Osteocyte (in vitro differentiated cells): ENCODE measurements at places on chromosomes 6 and 20. TPM values are rescaled to one million over a fixed set of nuclear protein-coding genes. Genes with fewer than 3 reads are reported as not detected.

DNA sequence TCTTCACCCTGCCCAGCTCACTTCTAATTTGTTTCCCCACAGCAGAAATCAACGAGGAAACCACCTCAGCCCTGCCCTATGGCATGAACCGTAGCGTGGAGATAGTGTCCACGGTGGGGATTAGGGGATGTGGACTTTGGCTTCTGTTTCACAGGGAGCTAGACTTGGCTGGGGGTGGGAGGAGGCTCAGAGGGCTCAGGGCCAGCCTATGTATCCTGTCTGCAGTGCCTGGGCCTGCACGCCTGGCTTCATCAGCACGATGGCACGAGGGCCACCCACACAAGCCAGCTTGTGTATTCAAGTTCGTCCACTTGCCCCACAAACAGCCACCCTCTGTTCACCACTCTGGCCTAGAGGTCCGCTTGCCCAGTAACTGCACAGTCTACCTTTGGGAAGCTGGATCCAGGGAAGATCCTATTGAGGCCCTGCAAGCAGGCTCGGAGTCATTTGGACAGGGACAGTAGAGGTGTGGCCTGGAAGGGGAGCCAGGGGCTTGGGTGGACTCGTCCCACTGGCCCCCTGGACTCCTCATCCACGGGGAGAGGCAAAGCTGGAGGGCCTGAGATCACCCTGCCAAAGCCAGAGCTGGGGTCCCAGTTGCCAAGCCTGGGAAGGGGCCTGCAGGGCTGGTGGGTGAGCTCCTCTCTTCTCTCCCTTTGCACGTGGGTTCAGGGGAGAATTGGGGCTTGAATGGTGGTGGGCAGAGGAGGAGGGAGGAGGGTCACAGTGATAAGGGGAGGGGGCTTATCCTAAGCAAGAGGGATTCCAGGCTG, 38.0 kb upstream of the FAM83D start:
- no peak for DNase-seq

GRCh38 chr20:41572010-41572572, 46.1 kb downstream of the CHD6 start:
- no peak for DNase-seq

GRCh38 chr6:143451531-143451930, 926 bp downstream of the PEX3 start:
- no peak for DNase-seq

DNA sequence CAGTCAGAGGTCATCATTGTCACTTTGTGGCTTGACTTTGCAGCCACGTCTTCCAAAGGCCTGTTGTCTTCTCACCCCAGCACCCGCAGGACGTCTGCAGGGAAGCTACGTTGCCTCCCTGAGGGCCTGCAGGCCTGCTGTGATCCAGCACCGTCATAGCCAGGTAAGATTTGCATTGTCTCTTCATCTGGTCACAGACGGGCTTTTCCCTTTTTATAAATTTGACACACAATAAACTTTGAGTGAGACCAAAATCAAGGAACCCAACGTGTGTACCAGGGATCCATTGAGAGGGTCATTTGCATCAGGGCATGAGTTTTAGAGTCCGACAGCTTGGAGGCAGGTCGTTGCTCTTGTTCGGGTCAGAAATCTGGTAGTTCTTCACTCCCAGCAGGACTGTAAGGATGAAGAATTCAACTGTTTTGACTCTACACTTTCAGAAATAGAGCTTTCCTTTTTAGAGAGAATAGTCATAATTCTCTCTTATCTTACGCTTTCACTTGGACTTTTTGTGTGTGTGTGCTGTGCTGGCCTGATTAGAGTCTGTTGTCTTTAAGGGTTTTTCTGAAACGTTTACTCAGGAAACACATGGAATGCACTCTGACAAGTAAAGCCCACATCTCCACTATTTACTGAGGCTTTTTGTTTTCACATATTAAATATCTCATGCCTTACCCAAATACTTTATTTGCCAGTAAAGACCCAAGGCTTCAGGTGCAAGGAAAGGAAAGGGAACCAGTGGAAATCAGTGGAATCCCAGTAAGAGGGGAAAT, 177.2 kb upstream of the TAB2 start:
- DNase-seq = no peak

DNA sequence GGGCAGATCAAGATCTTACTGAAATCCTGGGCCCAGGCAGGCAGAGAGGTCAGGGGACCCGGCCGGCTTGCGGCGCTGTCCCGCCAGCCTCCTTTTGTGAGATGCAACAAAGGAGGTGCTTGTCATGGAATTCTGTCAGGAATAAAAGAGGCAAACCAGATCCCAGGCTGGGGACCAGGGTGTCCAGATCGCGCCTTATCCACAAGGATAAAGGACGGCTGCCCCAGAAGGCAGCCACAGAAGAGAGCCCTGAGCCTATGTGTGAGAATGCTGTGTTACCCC, 42.6 kb upstream of the CDH22 start:
- DNase-seq = no peak

- no peak for DNase-seq
Measured at GRCh38 chr6:7145885-7146828, 38.4 kb downstream of the RREB1 start.

- DNase-seq = peak; percentile 95
Measured at GRCh38 chr20:50460608-50461267, 49.4 kb upstream of the PTPN1 start.

- no peak for DNase-seq
Measured at GRCh38 chr6:97909380-97909779, 626.4 kb upstream of the MMS22L start.

DNA sequence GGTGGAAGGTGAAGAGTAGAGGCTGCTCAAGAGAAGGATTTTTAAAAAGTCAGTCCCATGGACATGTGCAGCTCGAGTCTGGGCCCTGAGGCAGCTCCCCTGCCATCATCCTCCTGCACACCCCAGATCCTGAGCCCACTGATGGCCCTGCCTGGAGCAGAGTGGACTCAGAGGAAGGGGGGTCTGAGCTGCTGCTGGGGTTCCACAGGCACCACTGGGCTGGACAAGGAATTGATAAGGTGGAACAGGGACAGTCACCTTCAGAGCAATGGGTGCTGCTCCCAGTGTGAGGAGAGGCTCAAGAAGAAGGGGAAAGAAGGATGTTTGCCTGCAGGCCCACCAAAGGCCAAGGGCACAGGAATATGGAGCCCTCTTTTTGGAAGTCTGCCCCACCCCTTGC, 6.2 kb downstream of the ULBP2 start:
- DNase-seq = no peak

GRCh38 chr6:83883240-83883639, 23.8 kb downstream of the CYB5R4 start:
- DNase-seq = no peak

GRCh38 chr6:136809091-136809860, 13.1 kb upstream of the PEX7 start:
- no peak for DNase-seq

GRCh38 chr20:17646961-17647301, 35.1 kb downstream of the RRBP1 start:
- no peak for DNase-seq

GRCh38 chr6:168190646-168191443, 111.8 kb upstream of the FRMD1 start:
- DNase-seq = peak; percentile 76

LTA gene
- not detected in 2 replicates for total RNA-seq

TUBB2B gene
- 61.7 and 67.2 TPM in 2 replicates for total RNA-seq

UBE2J1 gene
- 38.8 and 39.6 TPM in 2 replicates for total RNA-seq

TMEM170B gene
- total RNA-seq = 3.5 and 3.7 TPM in 2 replicates

GRM1 gene
- total RNA-seq = not detected in 2 replicates

LAMA5 gene
- 201 and 204 TPM in 2 replicates for total RNA-seq

ANKRD66 gene
- not detected in 2 replicates for total RNA-seq

FAM217A gene
- not detected in 2 replicates for total RNA-seq

RIPK1 gene
- total RNA-seq = 28.1 and 31.6 TPM in 2 replicates

MPIG6B gene
- total RNA-seq = not detected in 2 replicates
